Suprapubic skin (tissue), 4 donors: ENCODE measurements at places on chromosomes 3 and 15. TPM values are rescaled to one million over a fixed set of nuclear protein-coding genes. Genes with fewer than 3 reads are reported as not detected.
A peak's percentile ranks its signal among the peaks of the same experiment; 100 is the strongest.

DNA sequence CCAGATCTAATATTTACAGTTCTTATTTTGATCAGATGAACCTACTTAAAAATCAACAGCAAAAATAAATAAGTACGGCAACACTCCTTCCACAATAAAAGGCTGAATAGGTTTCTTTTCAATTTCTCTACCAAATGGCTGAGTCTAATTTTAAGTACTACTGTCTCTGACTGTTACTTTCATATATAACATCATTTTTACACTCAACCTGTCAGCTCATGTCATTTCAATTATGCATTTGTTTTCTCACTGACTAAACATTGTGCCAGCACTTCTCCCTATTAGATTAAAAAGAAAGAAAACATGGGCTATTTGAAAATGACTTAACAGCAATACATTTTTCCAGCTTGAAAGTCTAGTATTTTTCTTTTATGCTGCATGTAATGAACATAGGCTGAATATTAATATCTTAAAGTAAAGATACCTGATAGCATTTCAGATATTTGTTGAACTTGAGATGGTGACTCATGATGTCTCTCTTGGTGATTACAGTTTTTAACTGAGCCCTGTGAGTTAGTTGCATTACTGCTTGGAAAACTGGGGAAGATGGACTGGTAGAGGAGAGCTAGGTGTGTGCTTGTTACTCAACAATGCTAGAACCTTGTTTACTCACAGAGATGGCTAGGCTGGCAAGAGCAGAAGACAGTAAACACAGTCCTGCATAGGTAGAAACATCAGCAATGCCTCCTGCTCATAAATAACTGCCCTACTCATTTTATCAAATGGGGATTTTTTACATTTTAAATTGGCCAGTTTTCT is 73.9 kb downstream of the PEX5L start:
- no peak for DNase-seq
- H3K4me1 ChIP-seq = no peaks in the 10 kb centered on the region
- H3K27ac ChIP-seq = no peak overlapping the region
- H3K4me3 ChIP-seq = no peak overlapping the region
- H3K36me3 ChIP-seq = no peaks in the 10 kb centered on the region

- DNase-seq = peak; percentile 84
- H3K27ac ChIP-seq = peak overlapping the region; percentile 85
Observed at GRCh38 chr3:194272861-194273742, 78.0 kb downstream of the CPN2 start.

DNA sequence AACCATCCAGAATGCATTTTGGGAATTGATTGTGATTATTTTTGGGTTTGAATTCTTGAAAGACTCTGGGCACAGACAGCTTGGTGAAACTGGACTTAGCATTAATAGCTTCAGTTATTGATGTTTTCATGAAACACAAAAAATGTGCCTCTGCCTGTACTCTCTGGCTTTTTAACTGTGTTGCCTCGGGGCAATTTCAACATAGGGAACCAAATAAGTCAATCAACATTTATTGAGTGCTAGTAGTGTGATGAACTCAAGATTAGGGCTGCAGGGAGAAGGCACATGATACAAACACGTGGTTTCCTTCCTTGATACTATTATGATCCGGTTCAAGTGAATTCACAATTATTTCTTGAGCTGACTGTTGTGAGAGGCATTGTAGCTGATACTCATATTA is 50.8 kb downstream of the UNC13C start:
- no peaks in the 10 kb centered on the region for H3K27me3 ChIP-seq
- no peaks in the 10 kb centered on the region for H3K36me3 ChIP-seq
- no peaks in the 10 kb centered on the region for H3K4me1 ChIP-seq
- no peak overlapping the region for H3K27ac ChIP-seq
- H3K4me3 ChIP-seq = no peak overlapping the region
- no peak for DNase-seq

- H3K4me1 ChIP-seq = no peaks in the 10 kb centered on the region
- H3K27me3 ChIP-seq = no peaks in the 10 kb centered on the region
- no peak overlapping the region for H3K27ac ChIP-seq
Observed at GRCh38 chr3:34646911-34647460, 848.6 kb downstream of the PDCD6IP start.

- peaks cover 12% of the 10 kb centered on the region for H3K4me1 ChIP-seq
- no peak overlapping the region for H3K27ac ChIP-seq
- H3K36me3 ChIP-seq = no peaks in the 10 kb centered on the region
- H3K27me3 ChIP-seq = no peaks in the 10 kb centered on the region
- no peak for DNase-seq
Observed at GRCh38 chr3:33273628-33274027, 3.6 kb upstream of the FBXL2 start.

DNA sequence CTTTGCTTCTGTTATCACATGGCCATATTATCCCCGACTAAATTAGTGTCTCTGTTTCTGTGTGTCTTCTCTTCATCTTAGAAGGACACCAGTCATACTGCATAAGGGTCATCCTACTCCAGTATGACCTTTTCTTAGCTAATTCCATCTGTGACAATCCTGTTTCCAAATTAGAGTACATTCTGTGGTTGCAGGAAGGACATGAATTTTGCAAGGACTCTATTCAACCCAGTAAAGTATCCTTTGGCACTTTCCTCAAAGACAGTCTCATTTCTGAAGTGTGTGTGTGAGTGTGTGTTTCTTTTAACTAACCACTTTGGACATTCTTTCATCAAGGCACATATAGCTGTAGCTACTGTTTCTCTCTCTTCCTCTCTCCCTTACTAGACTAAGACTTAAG is 15.2 kb upstream of the MME start:
- no peaks in the 10 kb centered on the region for H3K4me1 ChIP-seq
- H3K27ac ChIP-seq = no peak overlapping the region
- DNase-seq = no peak
- H3K4me3 ChIP-seq = no peak overlapping the region

GRCh38 chr3:78863306-78864203 is 904.2 kb downstream of the ROBO1 start:
- no peaks in the 10 kb centered on the region for H3K27me3 ChIP-seq
- no peak overlapping the region for H3K4me3 ChIP-seq
- no peak overlapping the region for H3K27ac ChIP-seq
- H3K36me3 ChIP-seq = no peaks in the 10 kb centered on the region

DNA sequence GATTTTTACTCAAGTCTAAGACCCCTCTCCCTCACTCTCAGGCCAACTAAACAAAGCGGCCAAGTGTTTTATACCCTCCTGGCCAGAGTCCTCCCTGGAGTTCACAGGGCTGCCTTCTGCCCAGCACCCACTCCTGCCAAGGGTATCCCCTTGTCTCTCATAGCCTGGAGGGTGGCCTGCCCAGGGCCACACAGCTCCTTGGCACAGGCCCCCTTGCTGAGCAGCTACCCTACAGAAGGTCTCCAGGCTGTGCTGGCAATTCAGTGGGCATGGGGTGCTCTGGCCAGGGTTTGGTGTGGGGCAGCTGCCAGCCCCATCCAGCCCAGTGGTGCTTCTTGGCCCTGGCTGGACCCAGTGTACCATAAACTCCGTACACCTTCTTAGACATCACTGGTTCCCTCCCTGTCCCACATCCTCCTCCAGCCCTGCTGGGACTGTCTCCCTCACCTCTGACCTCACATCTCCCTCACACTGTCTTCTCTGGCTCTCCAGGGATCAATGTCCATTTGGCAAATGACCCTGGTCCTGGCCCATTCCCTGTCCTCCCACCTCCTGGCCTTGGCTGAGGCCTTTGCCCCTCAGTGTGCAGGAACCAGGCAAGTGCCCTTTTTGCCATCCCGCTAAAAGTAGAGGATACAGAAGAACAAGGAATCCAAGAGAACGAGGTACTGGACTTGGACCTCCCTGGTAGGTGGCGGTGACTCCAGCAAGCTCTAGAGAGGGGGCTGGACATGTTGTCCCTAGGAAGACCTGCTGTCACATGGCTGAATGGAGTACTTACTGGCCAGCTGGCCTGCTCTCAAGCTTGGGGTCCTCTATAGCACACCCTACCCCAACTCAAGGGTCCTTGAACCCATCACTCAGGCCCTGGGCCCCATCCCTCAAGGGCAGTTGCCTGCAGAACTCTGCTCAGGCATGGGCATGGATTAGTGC is 50.0 kb upstream of the TRPM1 start:
- no peaks in the 10 kb centered on the region for H3K27me3 ChIP-seq
- H3K4me1 ChIP-seq = no peaks in the 10 kb centered on the region
- DNase-seq = peak; percentile 48
- no peak overlapping the region for H3K27ac ChIP-seq

- DNase-seq = no peak
- no peak overlapping the region for H3K4me3 ChIP-seq
- no peak overlapping the region for H3K27ac ChIP-seq
- H3K27me3 ChIP-seq = no peaks in the 10 kb centered on the region
Observed at GRCh38 chr15:99983886-99984286, 250.6 kb upstream of the LYSMD4 start.

DNA sequence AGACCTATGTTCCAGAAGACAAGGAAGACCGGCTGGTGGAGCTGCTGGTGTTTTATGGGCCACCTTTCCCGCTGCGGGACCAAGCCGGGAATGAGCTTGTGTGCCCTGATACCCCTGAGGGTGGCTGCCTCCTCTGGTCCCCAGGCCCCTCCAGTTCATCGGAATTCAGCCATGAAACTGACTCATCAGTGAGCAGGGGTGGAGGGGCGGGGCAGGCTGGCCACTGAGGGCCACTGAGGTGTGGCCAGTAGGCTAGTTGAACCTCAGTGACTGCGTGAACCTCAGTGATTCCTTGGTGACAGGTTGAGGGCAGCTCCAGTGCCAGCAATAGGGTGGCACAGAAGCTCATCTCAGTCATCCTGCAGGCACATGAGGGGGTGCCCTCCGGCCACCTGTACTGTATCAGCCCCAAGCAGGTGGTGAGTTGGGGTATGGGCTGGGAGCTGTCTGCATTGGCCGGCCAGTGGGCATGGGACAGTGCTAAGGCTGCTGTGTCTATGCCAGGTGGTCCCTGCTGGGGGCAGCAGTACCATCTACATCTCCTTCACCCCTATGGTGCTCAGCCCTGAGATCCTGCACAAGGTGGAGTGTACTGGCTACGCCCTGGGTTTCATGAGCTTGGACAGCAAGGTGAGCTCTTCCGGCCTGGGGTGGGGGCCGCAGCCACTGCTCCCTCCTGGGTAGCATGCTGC is 20.3 kb downstream of the ACAA1 start:
- no peak overlapping the region for H3K4me3 ChIP-seq
- no peak overlapping the region for H3K27ac ChIP-seq
- H3K4me1 ChIP-seq = no peaks in the 10 kb centered on the region
- no peaks in the 10 kb centered on the region for H3K27me3 ChIP-seq

GRCh38 chr3:169256027-169256426 is 407.5 kb downstream of the MECOM start:
- H3K36me3 ChIP-seq = no peaks in the 10 kb centered on the region
- DNase-seq = no peak
- H3K4me3 ChIP-seq = no peak overlapping the region
- H3K27me3 ChIP-seq = no peaks in the 10 kb centered on the region
- H3K4me1 ChIP-seq = peaks cover 6% of the 10 kb centered on the region
- H3K27ac ChIP-seq = no peak overlapping the region

DNA sequence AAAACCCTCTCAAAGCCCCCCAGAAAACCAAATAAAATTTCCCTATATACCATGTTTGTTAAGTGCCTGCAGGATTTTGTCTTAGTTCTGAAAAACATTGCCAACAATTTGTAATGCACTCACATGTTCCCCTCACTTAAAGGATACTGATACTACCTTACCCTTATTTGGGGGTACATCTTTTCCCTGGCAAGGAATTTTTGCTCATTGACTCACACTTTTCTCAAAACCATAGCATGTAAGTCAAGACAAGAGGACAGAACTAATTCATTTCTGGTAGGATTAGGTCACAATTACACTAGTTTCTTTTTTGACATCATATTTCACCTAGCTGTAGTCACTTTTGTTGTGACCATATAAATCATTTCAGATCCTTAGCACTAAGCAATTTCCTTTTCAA is 222.2 kb downstream of the THRB start:
- H3K27me3 ChIP-seq = no peaks in the 10 kb centered on the region
- no peak overlapping the region for H3K27ac ChIP-seq
- H3K36me3 ChIP-seq = no peaks in the 10 kb centered on the region
- H3K4me3 ChIP-seq = no peak overlapping the region
- DNase-seq = no peak

Gene TEX55
- not detected for total RNA-seq

Gene NR2F2
- 4.0 TPM for total RNA-seq

Gene OXTR
- not detected for total RNA-seq

Gene SERPINI2
- total RNA-seq = not detected

Gene GABRR3
- total RNA-seq = not detected
